Glomerular endothelial cell (primary cell): ENCODE measurements at places on chromosomes 12 and 14.

- no peak for DNase-seq
These were observed 22.6 kb downstream of the ACADS start for GRCh38 chr12:120748242-120748641.

DNA sequence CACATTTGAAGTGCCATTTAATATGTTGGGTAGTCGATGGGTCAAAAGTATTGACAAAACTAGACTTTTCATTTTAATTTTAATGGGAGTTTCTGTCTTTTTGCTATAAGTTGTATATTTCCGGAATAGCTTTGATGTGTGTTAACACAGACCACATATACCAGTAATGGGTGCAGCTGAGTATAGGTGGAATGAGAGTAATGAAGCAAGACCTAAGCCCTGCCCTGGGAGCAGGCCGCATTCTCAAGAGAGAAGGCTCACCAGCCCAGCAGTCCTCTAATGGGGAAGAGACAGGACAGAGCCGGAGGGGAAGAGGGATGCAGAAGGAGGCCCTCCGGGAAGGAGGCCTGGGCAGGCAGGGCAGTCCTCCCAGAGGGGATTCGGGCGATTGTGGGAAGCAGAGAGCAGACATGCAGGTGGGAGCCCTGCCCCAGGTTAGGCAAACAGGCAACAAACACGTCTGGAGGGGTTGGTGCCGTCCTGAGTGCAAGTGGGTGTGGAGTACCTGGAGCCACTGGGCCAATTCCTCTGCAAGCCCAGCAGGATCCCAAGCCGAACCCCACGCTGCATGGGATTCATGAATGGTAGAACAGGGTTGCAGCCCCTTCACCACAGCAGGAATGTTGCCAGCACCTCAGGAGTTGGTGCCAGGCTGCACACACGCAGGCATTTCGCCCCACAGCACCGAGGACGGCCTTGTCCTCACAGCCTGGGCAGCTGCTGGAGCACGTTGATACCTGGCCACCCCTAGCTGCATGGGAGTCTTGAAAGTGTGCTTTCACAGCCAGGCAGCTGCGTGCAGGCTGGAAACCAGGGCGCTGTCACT is 7.8 kb downstream of the CKB start:
- DNase-seq, result no peak

DNA sequence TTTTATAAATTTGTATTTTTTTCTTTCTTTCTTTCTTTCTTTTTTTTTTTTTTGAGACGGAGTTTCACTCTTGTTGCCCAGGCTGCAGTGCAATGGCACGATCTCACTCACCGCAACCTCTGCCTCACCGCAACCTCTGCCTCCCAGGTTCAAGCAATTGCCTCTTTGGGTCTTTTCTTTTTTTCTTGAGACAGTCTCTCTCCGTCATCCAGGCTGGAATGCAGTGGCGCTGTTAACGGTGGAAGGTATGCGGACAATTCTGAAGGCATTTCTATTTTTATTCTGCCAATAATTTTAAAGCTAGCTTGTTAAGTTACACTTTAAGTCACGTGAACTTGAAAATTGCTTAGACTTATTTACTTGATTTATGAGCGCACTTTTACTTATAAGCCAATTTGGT is 8.8 kb upstream of the PHC1 start:
- DNase-seq, result no peak

GRCh38 chr12:89162589-89163261 is 189.6 kb downstream of the DUSP6 start:
- peak; percentile 85 for DNase-seq

DNA sequence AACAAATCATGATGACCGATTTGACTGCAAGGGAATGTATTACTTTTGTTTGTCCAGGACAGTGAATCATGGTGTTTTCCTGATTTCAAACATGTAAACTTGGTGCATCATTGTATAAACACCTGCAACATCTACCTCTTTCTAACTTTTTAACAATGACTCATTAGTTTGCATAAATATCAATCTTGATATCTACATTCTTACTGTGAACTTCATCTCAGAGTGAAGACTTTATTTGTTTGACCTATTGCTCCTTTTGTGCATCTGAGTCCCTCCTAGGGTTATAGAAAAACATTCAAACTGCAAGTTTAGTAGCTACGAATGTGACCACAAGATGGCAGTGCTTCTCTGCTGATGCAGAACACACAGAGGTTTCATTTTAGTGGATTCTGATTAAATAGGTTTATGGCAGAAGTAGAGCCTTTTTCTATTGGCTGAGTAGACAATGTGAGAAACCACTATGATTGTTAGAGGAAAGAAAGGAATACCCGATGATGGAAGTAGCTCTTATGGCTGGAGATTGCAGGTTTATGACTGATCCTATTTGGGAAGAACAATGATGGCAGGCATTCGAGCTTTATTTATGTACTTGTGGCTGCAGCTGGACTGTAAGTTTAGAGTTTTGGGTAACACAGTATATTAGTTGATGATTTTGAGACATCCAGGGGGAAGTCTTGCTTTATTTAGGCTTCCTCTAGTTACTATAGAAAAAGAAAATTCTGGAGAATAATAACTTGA is 244.2 kb upstream of the OR4E1 start:
- DNase-seq, result peak; percentile 93
